Activated CD4-positive, alpha-beta T cell treated with anti-CD3 and anti-CD28 coated beads, Interleukin-2, amount 10 ng/mL, durations not matched to agents 7 days and 5 days (primary cell): ENCODE measurements at places on chromosomes 2 and 18.

DNA sequence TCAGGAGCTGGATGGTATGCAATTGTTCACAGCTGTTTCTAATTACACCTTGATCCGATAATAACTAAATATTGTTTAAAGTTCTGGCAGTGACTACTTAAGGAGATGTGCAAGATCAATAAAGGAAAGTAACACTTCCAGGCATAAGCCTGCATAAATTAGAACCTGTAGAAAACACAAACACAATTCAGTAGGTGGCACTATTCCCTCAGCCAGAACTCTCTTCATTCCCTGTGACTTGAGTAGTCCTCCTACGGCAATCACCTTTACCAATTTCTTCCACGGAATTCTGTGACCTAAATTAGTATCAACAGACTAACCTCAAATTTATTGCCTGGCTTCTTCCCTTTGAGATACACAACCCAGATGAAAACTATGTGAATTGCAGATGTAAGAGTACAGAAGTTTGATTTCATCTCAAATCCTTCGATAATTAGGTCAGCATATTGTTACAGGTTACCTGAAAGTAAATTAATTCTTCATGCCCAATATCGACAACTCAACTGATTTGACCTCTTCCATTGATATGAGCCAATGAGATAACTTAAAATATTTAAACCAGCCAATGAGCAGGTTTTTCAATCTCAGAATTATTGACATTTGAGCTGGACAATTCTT, 137.8 kb downstream of the PID1 start:
- no peak for DNase-seq
- H3K4me3 ChIP-seq = no peak overlapping the region
- no peaks in the 10 kb centered on the region for H3K27me3 ChIP-seq
- no peaks in the 10 kb centered on the region for H3K4me1 ChIP-seq
- no peaks in the 10 kb centered on the region for H3K36me3 ChIP-seq

- H3K27ac ChIP-seq = no peak overlapping the region
- no peaks in the 10 kb centered on the region for H3K36me3 ChIP-seq
- no peak overlapping the region for H3K4me3 ChIP-seq
- no peak for DNase-seq
- H3K27me3 ChIP-seq = peaks cover 5% of the 10 kb centered on the region
- H3K4me1 ChIP-seq = peaks cover 7% of the 10 kb centered on the region
Observed at GRCh38 chr2:65564299-65564698, 131.9 kb upstream of the SPRED2 start.

GRCh38 chr2:183031911-183032794, 6.1 kb downstream of the NCKAP1 start:
- H3K36me3 ChIP-seq = no peaks in the 10 kb centered on the region
- H3K27me3 ChIP-seq = peaks cover 72% of the 10 kb centered on the region
- no peak overlapping the region for H3K27ac ChIP-seq
- DNase-seq = no peak
- H3K4me1 ChIP-seq = peaks cover 18% of the 10 kb centered on the region

DNA sequence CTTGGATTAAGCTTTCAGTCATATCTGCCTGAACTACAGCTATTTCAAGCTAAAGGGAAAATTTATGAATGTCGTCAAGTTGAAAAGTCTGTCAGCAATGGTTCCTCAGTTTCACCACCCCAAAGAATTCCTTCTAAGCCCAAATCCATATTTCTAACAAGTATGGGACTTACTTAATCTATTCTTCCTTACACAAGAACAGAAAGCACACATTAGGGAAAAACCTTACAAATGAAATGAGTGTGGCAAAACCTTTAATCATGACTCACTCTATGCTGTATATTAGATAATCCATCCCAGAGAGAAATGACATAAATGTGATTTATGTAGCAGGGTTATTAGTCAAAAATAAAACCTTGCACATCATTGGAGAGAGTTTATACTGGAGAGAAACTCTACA, 78.9 kb downstream of the RAB31 start:
- peaks cover 4% of the 10 kb centered on the region for H3K4me1 ChIP-seq
- no peak overlapping the region for H3K27ac ChIP-seq
- H3K27me3 ChIP-seq = peaks cover 16% of the 10 kb centered on the region
- no peak for DNase-seq
- H3K36me3 ChIP-seq = no peaks in the 10 kb centered on the region
